ENCODE measurements at places on chromosomes 3 and 15.

DNA sequence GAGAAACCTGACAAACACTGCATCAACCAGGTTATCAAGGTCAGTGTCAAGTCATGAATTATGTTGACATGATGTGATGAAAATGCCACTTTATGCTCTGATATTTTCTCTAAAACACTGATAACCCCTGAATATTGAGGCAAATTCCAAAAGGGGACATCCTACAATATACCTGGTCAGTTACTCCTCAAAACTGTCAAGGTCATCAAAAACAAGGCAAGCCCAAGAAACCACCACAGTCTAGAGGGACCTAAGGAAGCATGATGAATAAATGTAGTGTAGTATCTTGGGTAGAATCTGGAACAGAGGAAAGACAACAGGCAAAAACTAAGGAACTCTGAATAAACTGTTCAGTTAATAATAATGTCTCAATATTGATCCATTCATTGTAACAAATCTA is 275.3 kb upstream of the THRB start:
- DNase-seq = no peak

DNA sequence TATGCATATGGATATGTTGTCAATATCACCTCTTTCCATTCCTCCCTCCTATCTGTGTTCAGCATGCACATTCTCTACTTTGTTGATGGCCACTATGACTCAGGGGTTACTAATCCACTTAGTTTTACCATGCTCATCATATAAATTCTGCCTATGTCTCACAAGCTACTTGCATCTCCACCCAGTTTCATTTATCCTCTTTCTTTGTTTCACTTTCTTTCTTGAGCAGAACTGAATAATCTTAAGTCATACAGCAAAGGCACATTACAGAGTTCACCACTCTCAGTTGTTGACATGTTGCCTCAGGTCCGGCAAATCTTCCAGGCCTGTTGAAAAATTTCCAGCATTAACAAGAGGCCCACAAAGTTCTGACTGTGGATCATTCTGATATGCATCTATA is 71.5 kb downstream of the SSR3 start:
- DNase-seq = no peak

- no peak for DNase-seq
Observed at GRCh38 chr15:39942753-39943150, 8.8 kb downstream of the EIF2AK4 start.

- no peak for DNase-seq
Observed at GRCh38 chr3:58999774-59000160, 50.1 kb downstream of the CFAP20DC start.

DNA sequence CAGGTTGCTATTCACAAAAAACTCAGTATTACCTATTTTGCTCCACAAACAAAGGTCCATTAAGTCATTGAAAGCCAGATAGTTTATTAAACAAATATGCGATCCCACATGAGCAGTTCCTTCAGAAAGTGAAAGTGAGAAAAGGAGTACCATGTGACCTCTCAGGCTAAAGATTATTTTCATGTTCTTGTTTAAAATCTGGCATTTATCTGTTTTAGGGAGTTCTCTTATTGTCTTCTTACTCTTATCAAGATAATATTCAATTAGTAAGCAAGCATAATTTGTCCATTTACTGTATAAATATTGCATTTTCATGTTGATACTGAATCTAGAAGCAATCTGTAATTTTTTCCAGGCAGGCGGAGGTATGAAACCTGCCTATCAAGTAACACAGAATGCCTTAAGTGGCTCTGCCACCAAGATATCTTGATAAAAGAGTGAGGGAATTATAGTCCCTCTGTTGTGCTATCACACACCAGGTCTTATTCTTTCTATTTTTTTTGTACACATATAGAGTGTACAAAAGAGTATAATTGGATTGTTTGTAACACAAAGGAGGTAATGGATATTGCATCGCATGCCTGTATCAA is 20.1 kb upstream of the PLSCR5 start:
- no peak for DNase-seq

DNA sequence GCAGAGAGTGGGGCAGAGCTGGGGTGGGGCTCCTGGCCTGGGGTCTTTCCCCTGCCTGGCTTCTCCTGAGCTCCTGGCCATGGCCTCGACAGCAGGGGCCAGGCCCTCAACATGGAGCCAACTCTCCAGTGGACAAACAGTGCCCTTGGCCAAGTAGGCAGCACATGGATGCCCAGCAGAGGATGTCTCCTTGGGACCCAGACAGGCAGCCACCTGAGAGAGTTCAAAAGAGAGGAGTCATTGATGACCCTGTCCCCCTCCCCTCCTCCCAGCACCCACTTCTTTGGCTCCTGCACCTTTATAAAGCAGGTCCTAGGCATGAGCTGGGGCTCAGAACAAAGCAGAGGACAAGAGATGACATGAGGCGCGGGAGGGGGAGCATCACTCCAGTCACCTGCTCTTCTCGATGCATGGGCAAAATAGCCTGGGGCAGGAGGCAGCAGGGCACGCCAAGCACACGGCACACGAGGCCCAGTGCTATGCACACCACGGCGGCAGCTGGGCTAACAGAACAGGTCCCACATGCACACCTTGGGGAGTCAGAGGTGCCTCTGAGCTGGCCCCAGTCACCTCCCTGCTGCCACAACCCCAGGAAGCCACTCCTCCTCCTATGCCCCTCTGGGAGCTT is 27.4 kb downstream of the SHISA5 start:
- DNase-seq = no peak

GRCh38 chr3:196684548-196685407 is 27.3 kb downstream of the CEP19 start:
- peak; percentile 49 for DNase-seq

- DNase-seq = no peak
Observed at GRCh38 chr15:29102911-29103823, 166.5 kb downstream of the NSMCE3 start.

DNA sequence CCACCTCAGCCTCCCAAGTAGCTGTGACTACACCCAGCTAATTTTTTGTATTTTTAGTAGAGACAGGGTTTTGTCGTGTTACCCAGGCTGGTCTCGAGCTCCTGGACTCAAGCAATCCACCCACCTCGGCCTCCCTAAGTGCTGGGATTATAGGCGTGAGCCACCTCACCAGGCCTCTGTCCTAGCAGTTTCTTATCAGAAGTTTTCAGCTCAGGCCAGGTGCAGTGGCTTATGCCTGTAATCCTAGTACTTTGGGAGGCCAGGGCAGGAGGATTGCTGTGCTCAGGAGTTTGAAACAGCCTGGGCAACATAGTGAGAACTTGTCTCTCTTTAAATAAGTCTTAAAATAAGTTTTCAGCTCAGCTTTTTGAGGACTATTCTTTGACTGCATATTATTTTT is 48.4 kb downstream of the SGO1 start:
- no peak for DNase-seq
